ENCODE measurements at places on chromosomes 11 and 22. TPM values are rescaled to one million over a fixed set of nuclear protein-coding genes. Genes with fewer than 3 reads are reported as not detected.
A peak's percentile ranks its signal among the peaks of the same experiment; 100 is the strongest.

DNA sequence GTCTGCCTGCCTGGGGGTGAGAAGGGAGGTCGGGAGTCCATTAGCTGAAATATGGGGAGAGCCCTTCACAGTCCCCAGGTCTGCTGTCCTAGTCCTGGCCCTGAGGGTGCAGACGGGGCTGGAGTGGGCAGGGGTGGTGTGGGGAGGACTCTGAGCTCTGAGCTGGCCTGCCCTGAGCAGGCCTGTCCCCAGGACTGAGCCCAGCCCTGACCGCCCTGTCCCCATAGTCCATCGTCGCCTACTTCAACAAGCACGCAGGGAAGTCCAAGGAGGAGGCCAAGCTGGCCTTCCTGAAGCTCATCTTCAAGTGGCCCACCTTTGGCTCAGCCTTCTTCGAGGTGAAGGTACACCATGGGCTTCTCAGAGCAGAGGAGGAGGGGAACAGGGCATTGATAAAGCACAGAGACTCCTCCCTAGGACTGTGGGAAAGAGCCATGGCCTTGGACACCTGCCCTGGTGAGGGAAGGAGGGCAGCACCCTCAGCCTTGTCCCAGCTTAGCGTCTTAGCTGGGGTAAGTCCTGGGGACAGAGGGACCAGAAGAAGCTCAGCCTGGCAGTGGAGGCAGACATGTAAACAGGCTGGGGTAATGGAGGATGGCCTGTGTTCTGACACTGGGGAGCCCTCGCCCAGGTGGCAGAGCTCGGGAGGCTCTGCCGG lies 83.7 kb downstream of the MYO7A start:
- DNase-seq = no peak

GRCh38 chr11:131430473-131431208 lies 60.2 kb downstream of the NTM start:
- peak; percentile 44 for DNase-seq

- no peak for DNase-seq
Observed at GRCh38 chr11:69377029-69377952, 83.3 kb downstream of the MYEOV start.

The OR5P2 gene
- not detected for total RNA-seq

The CEND1 gene
- total RNA-seq = 1.2 TPM

The OR4A16 gene
- not detected for total RNA-seq

DNA sequence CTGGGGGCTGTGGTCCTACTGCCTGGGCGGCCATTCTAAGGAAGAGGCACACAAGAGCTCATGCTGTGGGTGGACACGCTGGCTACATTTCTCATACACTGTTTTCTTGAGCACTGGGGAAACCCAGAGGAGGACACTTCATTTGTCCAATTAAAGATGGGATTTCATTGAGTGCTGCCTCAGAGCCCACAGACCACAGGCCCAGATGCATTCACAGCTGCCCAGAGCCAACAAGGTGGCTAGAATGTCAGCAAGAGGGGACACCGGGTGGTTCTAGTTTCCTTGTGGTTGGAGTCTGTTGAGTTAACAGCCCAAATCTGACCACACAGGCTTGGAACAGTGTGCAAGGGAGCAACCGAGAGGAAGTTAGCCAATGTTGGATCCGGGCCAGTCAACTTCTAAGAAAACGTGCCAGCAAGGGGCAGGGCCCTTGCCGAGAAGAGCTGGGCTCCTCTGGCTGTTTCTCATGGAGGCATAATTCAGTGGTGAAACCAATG lies 35.0 kb upstream of the SORL1 start:
- DNase-seq = peak; percentile 97

- DNase-seq = peak; percentile 17
Observed at GRCh38 chr11:64809781-64810241, 540 bp downstream of the MEN1 start.

DNA sequence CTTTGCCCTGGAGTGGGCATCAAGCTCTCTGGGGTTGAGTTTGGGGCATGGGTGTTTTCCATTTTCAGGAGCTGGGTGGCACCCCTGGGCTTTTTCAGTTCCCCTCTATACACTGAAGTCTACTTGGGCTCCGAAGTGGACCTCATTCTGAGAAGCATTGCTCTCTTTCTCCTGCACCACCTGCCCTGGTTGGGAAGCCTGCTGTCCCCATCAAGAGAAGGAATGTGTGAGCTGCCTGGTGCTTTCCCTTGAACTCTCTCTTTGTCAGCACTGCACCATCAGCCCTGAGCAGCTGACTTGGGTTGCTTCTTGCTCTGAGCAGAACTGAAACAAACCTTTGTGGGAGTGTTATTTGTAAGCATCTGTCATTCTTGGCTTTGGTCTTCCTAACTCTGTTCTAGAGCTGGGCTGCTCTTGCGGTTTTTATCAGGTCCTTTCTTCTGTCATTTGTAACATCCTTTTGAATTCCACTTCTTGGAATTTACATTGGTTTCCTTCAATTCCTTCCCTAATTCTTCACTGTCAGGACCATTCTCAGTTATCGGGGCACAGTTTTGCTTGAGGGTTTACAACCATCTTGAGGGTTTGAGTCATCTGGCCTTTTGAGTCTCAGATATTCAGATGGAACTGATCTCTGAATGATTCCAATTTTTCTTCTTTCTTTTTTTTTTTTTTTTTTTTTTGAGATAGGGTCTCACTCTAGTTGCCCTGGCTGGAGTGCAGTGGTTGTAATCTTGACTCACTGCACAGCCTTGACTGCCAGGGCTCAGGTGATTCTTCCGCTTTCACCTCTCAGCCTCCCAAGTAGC lies 20.5 kb downstream of the UBE2L3 start:
- DNase-seq = no peak
